ENCODE measurements at places on chromosomes 3 and 15. TPM values are rescaled to one million over a fixed set of nuclear protein-coding genes. Genes with fewer than 3 reads are reported as not detected.

Gene ISLR
- total RNA-seq: 1.6 TPM

Gene CLDN16
- total RNA-seq: 0.63 TPM

Gene TPRG1
- total RNA-seq: 2.5 TPM

Gene GP9
- total RNA-seq: not detected

Gene CPA3
- not detected for total RNA-seq

Gene CPNE4
- 12.2 TPM for total RNA-seq

Gene RETNLB
- total RNA-seq: not detected

Gene MCTP2
- 0.94 TPM for total RNA-seq

Gene FAIM
- 22.8 TPM for total RNA-seq
